ENCODE measurements at places on chromosomes 7 and 10.

DNA sequence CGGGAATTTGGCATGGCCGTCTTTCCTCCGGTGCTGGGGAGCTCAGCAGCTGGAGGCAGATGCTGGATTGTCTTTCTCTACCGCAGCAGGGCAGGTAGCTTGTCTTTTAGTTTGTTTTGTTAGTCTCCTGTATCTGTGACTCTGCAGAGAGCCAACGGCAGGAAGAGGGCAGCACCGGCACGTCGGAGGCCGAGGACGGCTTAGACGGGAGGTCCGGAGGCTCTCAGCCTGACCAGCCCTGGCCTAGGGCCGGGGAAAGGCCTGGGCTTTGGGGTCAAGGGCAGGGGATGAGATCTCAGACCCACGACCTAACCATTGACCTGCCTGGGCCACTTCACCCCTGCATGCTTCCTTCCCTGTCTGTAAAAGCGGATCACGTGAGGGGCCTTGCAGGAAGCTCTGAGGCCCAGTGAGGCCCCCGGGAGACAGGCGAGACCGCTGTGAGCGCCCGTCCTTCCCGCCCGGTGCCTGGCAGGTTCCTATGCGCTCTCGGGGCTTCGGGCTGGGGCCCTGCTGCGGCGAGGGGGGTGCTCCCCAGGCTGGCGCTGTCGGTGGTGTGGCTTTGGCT, 72.7 kb downstream of the LHPP start:
- no peak for DNase-seq

- no peak for DNase-seq
Measured at GRCh38 chr10:73905256-73906020, 5.5 kb upstream of the PLAU start.

DNA sequence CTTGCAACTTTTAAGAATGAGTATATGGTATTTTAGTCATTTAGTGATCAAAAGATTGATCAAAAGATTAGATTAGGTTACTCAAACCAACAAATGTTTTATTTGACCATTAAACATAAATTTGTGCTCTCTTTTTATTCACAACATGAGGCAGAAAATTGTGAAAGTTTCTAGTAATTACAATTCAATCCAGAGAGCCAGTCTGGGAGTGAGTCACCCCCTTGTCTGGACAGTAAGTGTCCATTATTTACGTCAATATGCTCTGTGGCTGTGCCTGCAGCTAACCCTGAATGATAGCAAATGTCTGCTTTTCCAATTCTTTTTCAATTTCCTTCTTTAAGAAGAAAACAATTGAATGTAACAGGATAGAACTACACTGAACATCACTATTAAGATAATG, 27.9 kb downstream of the GNG11 start:
- DNase-seq = no peak

GRCh38 chr10:3323865-3324498, 151.4 kb upstream of the PITRM1 start:
- no peak for DNase-seq

DNA sequence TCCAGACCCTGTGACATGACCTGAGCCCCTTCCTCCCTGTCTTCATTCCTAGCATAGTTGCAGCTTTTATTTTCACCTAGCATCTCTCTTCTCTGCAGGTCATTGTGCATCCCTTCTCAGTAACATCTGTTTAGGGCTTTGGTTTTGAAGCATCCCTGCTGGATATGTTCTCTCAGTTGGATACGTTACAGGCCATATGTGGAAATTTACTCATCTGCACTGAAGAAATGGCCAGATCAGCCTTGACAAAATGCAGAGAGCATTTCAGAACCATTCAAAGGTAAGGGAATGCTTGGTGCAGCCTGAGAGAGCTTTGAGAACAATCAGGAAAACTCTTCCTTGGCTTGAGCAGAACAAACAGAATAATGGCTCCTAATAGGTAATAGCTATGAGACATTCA, 647.0 kb downstream of the KCNMA1 start:
- DNase-seq = no peak

- DNase-seq = no peak
Measured at GRCh38 chr10:50431791-50432190, 180.5 kb upstream of the ASAH2 start.

DNA sequence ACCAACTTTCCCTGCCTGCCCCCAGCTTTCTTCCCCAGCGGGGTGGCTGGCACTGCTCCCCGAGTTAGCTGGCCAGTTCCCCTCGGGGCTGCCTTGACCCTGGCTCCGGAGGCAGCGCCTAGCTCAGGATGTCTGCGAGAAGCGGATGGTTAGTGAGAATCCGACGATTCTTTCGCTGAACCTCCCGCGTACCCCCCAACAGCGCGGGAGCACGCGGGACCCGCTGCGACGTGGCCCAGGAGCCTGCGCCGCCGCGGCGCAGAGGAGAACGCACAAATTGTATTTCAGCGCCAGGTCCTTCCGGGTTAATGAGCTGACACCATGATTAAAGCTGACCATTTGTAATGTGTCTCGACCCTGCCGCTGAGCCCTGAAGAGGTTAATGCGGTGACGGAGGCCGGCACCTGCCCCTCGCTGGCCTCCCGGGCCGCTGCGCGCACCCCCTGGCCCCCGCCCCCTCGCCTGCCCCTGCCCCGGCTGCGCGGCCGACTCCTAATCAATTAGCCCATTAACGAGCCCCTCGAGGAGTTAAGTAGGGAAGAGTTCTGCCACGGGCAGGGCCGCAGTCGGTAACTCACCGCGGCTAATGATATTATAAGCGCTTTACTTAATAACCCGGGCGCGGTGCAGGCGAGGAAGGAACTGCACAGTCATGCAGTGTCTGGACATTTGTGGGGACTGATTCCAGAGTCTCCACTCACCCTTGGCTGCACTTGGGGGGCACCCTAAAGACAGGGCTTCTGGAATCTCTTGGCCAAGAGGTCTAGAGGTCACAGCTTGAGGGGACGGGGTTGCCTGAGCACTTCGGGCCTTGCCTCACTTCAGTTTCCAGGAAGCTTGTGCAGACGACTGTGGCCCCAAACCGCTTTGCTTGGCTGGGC, 1.7 kb upstream of the HMX2 start:
- no peak for DNase-seq

DNA sequence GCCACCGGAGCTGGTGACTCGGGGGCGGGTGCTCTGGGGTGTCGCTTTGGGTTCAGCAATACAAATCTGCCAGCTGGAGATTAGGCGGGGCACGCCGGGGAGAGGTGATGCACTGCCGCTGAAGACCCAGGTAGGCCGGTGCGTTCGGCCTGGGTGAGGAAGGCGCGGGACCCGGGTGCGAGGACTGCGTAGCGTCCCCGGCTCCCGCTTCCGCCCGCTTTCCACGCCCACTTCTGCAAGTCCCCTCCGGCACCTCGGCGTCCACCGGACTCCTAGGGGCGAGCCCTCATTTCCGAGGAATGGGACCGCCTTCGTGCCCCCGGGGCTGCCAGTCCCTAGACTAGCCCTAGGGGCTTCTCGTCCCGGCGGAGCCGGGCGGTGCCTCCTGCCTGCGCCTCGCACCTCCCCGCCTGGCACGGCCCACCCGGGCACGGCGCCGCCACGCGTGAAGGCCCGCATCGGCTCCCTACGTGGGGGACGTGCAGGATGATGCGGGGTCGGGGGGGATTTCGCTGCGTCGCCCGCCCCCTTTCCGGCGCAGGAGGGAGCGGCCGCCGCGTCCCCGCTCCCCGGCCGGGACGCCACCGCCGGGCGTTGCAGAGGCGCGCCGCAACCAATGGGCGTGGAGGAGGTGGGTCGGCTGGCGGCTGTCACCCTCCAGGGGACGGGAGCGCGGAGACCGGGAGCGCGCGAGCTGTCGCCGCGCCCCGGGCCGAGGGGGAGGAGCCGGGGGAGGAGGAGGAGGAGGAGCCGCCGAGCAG, 40.0 kb downstream of the HK1 start:
- peak; percentile 87 for DNase-seq

Measured in putamen (tissue), 1 donor.